Fibroblast of skin of scalp (primary cell): ENCODE measurements at places on chromosomes 16 and 17.
A peak's percentile ranks its signal among the peaks of the same experiment; 100 is the strongest.

DNA sequence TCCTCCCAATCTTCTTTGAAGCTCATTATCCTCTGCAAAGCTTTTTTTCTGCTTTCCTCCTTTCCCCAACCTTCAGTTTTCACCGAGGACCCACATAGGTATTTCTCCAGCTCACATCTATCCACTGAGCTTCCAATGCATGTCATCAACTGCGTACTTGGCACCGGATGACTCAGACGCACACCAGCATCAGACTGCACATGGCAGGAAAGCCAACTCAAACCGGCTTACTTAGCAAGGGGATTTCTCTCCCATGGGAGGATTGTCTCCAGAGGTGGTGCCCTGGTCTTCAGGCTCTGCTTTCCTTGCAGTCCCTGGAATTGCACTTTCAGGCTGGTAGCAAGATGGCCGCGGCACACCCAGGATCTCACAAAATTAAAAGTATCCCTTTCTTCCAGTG lies 1.7 kb upstream of the AKTIP start:
- peak; percentile 37 for DNase-seq

DNA sequence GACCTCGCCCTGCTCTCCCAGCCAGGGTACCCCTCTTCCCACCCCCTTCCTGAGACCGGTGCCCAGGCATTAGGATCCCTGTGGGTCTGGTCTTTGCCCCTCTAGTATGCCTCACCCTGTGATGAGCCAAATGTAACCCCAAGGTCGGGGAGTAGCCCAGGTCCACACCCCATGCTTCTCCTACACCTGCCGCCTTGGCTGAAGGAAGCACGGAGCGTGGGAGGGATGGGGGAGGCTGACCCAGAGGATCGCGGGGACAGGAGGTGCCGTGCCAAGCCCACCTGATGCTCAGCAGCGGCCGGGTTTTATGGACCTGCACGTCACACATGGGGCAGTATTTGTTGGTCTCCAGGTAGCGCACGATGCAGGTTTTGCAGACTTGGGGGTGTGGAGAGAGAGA lies 8.8 kb downstream of the PCGF2 start:
- DNase-seq, result no peak

GRCh38 chr17:42311240-42312034 lies 23.1 kb downstream of the STAT5A start:
- peak; percentile 83 for DNase-seq

GRCh38 chr17:21250854-21251253 lies 2.4 kb downstream of the NATD1 start:
- no peak for DNase-seq

GRCh38 chr16:65318590-65319257 lies 196.9 kb upstream of the CDH11 start:
- peak; percentile 25 for DNase-seq

DNA sequence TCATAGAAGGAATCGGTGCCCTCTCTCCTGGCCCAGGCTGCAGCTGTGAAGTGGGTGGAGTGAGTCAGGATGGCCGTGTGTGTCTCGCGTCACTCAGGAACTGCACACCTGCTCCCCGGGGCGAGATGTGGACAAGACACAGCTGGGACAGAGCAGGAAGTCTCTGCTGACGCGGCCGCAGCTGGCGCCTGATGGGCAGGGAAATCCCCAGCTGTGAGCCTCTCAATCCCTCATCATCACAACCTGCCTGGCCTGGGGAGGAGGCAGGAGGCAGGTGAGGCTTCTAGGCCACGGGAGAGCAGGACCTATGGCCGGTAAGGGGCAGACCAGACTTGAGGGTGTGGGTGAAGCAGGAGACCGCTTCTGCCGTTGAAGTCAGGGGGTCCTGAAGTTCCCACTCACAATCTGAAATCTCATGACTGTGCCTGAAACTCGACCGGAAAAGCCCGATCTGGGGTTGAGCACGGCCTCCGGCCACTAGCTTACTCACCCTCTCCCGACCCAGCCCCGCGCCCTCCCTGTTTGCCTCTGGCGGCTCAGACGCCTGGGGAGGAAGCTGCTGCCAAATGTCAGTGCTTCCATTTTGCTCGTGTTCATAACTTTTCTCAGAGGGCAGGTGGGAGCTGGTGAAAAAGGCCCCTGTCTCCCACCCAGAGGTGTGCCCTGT lies 1.1 kb upstream of the TRPV3 start:
- DNase-seq, result no peak
